Suprapubic skin (tissue), 4 donors: ENCODE measurements at places on chromosomes 4 and X.

DNA sequence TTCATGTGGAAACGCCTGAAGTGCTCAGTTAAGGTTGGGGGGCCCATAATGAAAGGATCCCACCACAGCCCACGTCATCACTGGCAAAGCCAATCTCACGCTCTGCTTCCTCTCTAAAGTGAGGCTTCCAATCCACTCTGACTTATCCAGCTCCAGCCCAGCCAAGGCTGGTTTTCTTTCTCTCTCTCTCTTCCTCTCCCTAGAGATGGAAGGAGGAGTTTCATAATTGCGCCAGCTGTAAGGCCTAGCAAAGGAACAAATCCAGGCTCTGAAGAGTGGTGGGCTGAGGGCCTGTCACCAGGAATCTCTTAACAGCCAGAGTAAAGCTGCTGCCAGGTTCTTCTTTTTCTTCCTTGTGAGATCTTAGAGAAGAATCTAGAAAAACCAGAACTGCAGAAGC is 20.7 kb upstream of the BCLAF3 start:
- no peak for DNase-seq

GRCh38 chr4:1638873-1639272 is 45.2 kb downstream of the FAM53A start:
- DNase-seq: peak; percentile 51

DNA sequence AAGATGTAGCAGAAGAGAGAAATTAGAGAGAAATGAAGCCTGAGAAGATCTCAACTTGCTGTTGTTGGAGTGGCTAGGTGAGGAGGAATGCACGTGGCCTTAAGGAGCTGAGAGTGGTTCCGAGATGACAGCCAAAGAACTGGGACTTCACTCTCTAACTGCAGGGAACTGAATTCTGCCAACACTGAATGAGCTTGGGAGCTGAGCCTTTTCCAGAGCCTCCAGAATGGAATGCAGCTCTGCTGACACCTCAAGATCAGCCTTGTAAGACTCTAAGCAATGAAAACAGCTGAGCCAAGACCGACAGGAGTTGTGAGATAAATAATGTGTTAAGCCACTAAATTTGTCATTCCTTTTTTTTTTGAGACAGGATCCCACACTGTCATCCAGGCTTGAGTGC is 73.0 kb downstream of the TLL1 start:
- DNase-seq: no peak

GRCh38 chr4:67084783-67085182 is 460.5 kb downstream of the CENPC start:
- no peak for DNase-seq

GRCh38 chrX:124256216-124256615 is 76.2 kb upstream of the TEX13D start:
- no peak for DNase-seq
